HCT116 (cell line): ENCODE measurements at places on chromosomes 6 and 20. TPM values are rescaled to one million over a fixed set of nuclear protein-coding genes. Genes with fewer than 3 reads are reported as not detected.

Gene OR2H2
- total RNA-seq: not detected

Gene KCNQ5
- total RNA-seq: not detected

DNA sequence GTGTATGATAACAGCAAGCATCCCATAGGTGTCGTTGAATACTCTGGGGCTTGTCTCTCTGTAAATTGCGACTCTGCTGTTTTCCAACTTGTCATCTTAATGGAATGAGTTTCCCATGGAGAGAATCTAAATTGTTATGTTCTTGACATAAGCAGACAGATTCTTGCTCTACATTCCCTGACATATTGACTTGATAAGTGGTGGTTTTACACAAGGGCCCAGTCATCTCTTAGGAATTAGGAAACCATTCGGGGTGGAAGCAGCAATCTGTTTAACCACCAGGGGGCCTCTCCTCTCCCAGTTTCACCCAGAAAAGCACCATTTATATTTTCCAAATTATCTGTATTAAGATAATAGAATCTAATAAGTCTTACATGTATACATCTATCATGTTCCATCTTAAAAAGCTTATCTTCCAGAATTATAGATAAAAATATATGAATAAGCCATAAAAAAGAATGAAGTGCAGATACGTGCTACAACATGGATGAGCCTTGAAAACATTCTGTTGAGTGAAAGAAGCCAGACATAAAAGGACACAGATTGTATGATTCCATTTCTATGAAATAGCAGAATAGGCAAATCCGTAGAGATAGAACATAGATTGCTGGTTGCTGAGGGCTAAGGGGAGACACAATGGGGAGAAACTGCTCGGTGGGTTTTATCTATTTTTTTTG lies 23.1 kb upstream of the MROH8 start:
- no peak overlapping the region; the same call in 1 of the 2 replicates for H3K27ac ChIP-seq
- H3K27me3 ChIP-seq: no peaks in the 10 kb centered on the region
- no peak overlapping the region for H3K4me3 ChIP-seq
- peaks cover 7% of the 10 kb centered on the region; the same call in 1 of the 2 replicates for H3K4me1 ChIP-seq
- H3K36me3 ChIP-seq: peaks cover 58% of the 10 kb centered on the region

GRCh38 chr20:57124800-57125517 lies 141.5 kb downstream of the BMP7 start:
- no peaks in the 10 kb centered on the region for H3K27me3 ChIP-seq
- no peak overlapping the region for H3K4me3 ChIP-seq
- H3K4me1 ChIP-seq: no peaks in the 10 kb centered on the region
- no peaks in the 10 kb centered on the region for H3K36me3 ChIP-seq

DNA sequence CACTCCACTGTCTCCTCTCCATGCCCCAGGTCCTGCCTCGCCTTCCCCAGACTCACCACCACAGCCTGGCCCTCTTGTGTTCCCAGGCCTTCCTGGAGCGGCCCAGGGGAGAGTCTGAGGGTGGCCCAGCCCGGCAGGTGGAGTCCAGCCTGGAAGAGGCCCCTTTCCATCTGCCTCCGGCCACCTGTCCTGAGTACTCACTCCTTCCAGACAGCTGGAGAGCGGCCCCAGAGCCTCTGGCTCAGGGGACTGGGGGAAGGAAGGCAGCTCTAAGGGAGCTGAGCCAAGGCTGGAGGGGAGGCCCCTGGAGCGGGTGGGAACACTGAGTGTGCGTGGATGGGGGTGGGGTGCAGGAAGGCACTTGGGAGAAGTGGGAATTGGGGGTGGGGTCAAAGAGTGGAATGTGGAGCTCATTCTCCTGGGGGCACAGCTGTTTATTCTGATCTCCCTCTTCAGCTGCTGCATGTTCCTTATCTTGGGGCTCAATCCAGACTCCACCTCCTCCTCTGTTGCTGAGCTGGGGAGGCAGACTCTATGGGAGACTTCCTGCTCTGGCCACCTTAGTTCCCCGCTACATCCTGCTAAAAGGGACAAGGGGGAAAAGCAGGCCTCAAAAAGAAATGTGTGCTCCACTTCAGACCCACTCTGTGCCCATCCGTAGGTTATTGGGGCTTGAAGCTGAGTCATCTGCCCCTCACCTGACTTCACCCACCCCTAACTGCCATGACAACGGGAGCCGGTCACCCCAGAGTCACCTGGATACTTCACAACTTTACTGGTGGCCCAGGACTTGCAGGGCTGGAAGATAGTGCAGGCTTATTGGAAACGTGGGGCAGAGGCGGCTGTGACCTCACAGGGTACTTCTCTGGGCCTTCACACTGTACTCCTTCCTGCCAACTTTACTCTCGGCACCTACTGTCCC lies 19.5 kb upstream of the TAF8 start:
- H3K27ac ChIP-seq: no peak overlapping the region
- H3K36me3 ChIP-seq: no peaks in the 10 kb centered on the region
- H3K4me3 ChIP-seq: no peak overlapping the region
- peaks cover 9% of the 10 kb centered on the region; the same call in 1 of the 2 replicates for H3K4me1 ChIP-seq

- no peak overlapping the region for H3K27ac ChIP-seq
- H3K36me3 ChIP-seq: no peaks in the 10 kb centered on the region
- no peaks in the 10 kb centered on the region for H3K4me1 ChIP-seq
- DNase-seq: no peak
These were observed 54.6 kb downstream of the LYRM4 start for GRCh38 chr6:5205877-5206850.

- DNase-seq: no peak
- H3K36me3 ChIP-seq: no peaks in the 10 kb centered on the region
- no peaks in the 10 kb centered on the region for H3K27me3 ChIP-seq
These were observed 18.7 kb downstream of the FAM50B start for GRCh38 chr6:3867641-3868502.

DNA sequence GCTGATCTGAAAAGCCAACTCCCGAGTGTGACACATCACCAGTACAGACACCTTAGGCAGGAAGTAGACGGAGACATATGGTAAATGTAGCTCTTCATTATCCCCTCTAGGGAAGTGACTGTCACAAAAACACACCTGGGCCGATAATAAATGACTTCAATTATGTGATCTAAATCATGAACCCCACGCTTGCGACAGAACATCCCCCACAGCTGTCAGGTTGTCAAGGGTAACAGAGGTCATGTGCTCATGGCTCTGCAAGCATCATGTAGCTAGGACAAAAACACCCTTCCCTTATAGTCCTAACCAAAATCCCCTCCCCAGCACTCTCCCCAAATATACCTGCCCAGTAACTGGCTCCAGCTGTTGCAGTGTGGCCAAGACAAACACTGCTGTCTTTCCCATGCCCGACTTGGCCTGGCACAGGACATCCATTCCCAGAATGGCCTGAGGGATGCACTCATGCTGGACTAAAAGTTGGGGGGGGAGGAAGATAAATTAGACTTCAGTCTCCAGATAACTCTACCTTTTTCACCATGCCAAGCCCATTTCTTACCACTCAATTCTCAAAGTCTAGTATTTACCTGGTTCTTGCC lies 2.9 kb downstream of the DDX39B start:
- no peak overlapping the region for H3K27ac ChIP-seq
- no peak overlapping the region for H3K4me3 ChIP-seq
- DNase-seq: no peak
- H3K4me1 ChIP-seq: peaks cover 14% of the 10 kb centered on the region
- H3K27me3 ChIP-seq: no peaks in the 10 kb centered on the region

- H3K36me3 ChIP-seq: no peaks in the 10 kb centered on the region
- no peaks in the 10 kb centered on the region for H3K27me3 ChIP-seq
- no peaks in the 10 kb centered on the region for H3K4me1 ChIP-seq
- no peak for DNase-seq
- H3K4me3 ChIP-seq: no peak overlapping the region
- no peak overlapping the region for H3K27ac ChIP-seq
These were observed 591.4 kb downstream of the CD109 start for GRCh38 chr6:74287441-74287840.

DNA sequence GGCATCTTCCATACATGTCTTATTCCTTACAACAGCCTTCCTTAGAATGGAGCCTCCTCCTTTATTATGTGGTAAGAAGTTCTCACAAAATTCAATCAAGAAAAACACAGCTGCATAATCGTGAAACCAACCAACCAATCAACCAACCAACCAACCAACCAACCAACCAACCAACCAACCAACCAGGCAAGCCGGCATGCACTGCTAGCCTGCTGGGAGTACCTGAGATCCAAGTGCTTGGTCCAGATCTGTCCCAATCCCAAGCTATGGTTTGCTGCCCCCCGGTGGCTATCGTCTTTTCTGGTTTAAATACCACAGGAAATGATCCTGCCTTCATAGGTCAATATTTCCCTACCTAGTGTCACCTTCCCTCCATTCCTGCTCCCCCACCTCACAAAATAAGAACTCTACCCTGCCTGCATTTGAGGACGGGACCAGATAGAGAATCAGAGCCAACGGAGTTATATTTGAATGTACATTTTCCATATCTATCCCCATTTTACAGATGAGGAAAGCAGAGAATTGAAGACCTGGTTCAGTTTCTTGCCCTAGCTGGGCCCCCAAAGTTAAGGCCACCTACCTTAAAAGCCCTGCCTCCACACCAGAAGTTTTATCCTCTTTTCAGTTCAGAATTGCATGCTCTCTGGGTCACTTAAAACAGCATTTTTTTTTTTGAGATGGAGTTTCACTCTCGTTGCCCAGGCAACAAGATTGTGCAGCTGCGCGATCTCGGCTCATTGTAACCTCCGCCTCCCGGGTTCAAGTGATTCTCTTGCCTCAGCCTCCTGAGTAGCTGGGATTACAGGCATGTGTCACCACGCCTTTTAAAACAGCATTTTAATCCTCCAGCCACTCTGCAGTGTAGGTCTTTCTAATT lies 27.1 kb downstream of the RAB44 start:
- peak; percentile 78 for DNase-seq
- no peak overlapping the region for H3K4me3 ChIP-seq
- H3K27me3 ChIP-seq: no peaks in the 10 kb centered on the region
- H3K36me3 ChIP-seq: no peaks in the 10 kb centered on the region
- no peaks in the 10 kb centered on the region for H3K4me1 ChIP-seq

GRCh38 chr6:158817728-158818580 lies 1.2 kb downstream of the EZR start:
- peak overlapping the region; percentile 77 for H3K4me3 ChIP-seq
- peak overlapping the region; percentile 92 for H3K27ac ChIP-seq
- no peaks in the 10 kb centered on the region for H3K27me3 ChIP-seq
- DNase-seq: no peak

GRCh38 chr6:74879976-74880375 lies 325.9 kb downstream of the COL12A1 start:
- H3K27me3 ChIP-seq: no peaks in the 10 kb centered on the region
- no peaks in the 10 kb centered on the region for H3K4me1 ChIP-seq
- no peak overlapping the region for H3K27ac ChIP-seq
- DNase-seq: no peak

- no peaks in the 10 kb centered on the region for H3K4me1 ChIP-seq
- no peaks in the 10 kb centered on the region for H3K27me3 ChIP-seq
- no peak for DNase-seq
- H3K4me3 ChIP-seq: no peak overlapping the region
- H3K36me3 ChIP-seq: no peaks in the 10 kb centered on the region
- no peak overlapping the region for H3K27ac ChIP-seq
These were observed 108.0 kb upstream of the FOXO3 start for GRCh38 chr6:108452711-108453195.

GRCh38 chr20:51446656-51447055 lies 95.9 kb downstream of the NFATC2 start:
- no peak overlapping the region for H3K4me3 ChIP-seq
- peaks cover 34% of the 10 kb centered on the region for H3K4me1 ChIP-seq
- peak; percentile 77 for DNase-seq
- H3K27ac ChIP-seq: peak overlapping the region; percentile 62
- no peaks in the 10 kb centered on the region; the same call in 1 of the 2 replicates for H3K27me3 ChIP-seq
